Kidney epithelial cell (primary cell): ENCODE measurements at places on chromosomes 3 and 15. TPM values are rescaled to one million over a fixed set of nuclear protein-coding genes. Genes with fewer than 3 reads are reported as not detected.
A peak's percentile ranks its signal among the peaks of the same experiment; 100 is the strongest.

GRCh38 chr3:149019580-149019979, 28.2 kb downstream of the GYG1 start:
- DNase-seq: no peak

GRCh38 chr15:60392986-60393790, 4.6 kb downstream of the ANXA2 start:
- DNase-seq: peak; percentile 91

RBPMS2 gene
- total RNA-seq: 1.4 and 1.9 TPM in 2 replicates

DNA sequence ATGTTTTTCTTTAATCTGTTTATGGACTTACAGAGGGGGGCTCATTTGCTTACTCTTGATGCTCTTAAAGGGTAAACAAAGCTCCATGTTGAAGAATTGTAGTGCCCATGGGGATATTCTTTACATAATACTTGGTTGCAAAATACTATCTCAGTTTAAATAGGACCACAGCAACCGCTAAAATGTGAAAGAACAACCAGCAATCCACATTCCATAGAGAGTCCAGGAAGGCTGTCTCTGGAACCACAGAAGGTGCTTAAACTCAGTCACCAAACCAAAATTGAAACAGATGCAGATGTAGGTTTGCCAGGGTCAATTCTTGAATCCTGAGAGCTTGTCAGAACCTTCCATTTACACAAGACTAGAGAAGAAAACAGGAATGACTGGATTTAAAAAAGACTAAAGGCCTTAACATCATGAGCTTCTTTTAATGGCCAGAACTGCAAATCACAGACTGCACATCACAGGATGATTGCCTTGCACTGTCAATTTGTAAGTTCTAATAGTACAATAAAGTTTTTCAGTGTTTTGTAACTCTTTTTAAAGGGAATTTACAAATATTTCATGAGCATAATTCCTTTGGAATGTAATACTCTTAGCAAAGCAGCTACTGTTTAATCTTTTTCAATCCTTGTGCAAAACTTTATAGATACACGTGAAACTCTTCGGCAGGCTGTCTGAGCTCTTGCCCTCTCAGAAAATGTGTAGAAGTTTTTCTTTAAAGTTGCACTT, 661.6 kb downstream of the SI start:
- DNase-seq: no peak

NANOGP8 gene
- not detected in 2 replicates for total RNA-seq
